ENCODE measurements at places on chromosomes 3 and 15.

DNA sequence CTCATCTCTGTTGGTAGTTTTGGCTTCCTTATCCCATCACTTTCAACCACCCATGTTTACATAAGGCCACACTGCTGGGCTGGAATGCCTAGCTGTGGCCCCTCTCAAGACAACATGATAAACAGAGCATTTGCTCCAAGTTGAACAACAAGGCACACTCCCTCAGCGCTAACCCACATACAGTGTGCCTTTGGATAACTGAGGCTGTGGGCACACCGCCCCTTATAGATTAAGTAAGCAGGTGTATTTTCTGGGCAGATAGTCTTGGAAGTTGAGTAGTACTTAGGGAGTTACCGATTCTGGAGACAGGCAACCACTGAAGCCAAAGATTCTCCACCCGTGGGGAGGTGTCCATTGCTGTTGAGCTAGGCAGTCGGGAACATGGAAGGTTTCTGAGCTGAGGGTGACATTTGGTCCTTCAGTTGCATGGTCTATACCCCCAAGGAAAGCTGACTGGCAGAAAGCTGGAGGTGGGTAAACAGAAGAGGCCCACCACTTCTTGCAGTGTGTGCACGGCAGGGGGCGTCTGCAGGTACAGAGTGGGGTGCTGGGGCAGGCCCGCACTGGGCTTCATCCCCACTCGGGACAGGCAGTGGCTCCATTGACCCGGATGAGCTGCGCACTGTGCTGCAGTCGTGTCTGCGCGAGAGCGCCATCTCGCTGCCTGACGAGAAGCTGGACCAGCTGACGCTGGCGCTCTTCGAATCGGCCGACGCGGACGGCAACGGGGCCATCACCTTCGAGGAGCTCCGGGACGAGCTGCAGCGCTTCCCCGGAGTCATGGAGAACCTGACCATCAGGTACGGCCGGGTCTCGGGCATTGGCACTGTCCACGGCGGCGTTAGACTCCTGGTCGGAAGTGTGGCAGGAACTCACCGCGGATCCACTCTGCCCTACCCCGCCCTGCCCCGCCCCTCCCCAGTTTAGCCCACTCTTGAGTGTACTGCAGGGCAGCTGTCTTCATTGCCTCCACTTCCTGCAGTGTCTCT is 16.8 kb downstream of the NOX5 start:
- no peak for DNase-seq

GRCh38 chr15:81071705-81072104 is 62.4 kb upstream of the CFAP161 start:
- no peak for DNase-seq

- DNase-seq: no peak
Observed at GRCh38 chr15:70274255-70274880, 176.7 kb upstream of the TLE3 start.

- DNase-seq: no peak
Observed at GRCh38 chr3:65732051-65732935, 306.4 kb downstream of the MAGI1 start.

GRCh38 chr3:18557216-18557615 is 132.1 kb upstream of the SATB1 start:
- no peak for DNase-seq

- DNase-seq: no peak
Observed at GRCh38 chr3:23820888-23821287, 15.1 kb downstream of the UBE2E1 start.

DNA sequence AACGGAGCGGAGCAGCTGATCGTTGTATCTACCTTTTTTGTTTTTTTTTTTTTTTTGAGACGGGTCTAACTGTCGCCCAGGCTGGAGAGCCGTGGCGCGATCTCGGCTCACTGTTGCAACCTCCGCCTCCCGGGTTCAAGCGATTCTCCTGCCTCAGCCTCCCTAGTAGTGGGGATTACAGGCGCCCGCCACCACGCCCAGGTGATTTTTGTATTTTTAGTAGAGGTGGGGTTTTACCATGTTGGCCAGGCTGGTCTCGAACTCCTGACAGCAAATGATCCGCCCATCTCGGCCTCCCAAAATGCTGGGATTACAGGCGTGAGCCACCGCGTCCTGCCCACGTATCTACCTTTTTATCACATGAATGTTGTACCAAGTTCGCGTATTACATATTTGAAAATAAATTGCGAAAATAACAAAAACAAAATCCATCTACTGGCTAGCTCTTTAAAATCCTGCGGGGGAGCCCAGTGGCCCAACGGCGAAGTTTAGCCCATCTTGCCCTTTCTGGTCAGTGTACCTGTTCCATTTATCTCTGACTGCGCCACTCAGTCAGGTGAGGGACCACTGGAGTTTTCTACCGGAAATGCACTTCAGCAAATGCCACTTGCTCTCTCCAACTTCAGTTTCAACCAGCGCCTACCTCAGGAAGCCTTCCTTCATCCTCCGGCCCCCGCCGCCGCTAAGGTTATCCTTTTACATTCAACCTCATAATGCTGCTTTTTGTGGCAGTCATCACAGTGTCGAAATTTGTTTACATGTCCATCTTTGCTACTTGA is 1.2 kb upstream of the EIF3J start:
- no peak for DNase-seq

GRCh38 chr3:47912006-47912504 is 104.2 kb downstream of the MAP4 start:
- DNase-seq: no peak

DNA sequence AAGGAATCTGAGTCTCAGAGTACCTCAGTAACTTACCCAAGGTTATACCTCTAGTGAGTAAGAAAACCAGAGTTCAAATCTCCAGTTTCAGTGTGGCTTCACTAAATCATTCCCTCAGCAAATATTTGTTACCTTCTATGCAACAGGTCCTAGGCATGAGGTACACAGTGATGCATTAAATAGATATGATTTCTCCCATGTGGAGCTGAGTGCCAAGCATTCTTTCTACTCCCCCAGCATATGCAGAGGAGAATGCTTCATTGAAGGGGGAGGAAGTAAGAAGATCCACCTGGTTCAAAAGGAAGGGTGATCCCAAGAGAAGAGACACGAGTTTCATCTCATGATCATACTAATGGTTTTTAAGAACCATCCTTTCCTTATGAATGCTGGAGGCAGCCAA is 6.8 kb upstream of the MTHFS start:
- no peak for DNase-seq

Data from SIG-M5 (cell line).